ENCODE measurements at places on chromosomes 3 and 15.
A peak's percentile ranks its signal among the peaks of the same experiment; 100 is the strongest.

DNA sequence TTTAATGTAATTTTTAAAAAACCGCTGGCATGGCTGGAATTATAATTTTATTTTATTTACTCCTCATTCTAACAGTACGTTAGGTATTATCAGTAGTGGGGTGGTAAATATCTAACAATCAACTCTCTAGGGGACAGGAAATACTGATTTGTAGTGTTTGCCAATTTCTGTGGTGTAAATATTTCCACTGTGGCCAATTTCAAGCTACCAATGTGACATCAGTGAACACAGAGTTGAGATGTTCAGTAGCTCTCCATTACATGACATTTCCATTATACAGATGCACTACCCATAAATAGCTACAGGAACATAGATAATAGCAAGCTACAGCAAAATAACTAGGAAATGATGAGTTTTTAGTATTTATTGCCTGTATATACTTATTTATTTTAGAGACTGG is 10.0 kb upstream of the ARL8B start:
- DNase-seq = no peak

DNA sequence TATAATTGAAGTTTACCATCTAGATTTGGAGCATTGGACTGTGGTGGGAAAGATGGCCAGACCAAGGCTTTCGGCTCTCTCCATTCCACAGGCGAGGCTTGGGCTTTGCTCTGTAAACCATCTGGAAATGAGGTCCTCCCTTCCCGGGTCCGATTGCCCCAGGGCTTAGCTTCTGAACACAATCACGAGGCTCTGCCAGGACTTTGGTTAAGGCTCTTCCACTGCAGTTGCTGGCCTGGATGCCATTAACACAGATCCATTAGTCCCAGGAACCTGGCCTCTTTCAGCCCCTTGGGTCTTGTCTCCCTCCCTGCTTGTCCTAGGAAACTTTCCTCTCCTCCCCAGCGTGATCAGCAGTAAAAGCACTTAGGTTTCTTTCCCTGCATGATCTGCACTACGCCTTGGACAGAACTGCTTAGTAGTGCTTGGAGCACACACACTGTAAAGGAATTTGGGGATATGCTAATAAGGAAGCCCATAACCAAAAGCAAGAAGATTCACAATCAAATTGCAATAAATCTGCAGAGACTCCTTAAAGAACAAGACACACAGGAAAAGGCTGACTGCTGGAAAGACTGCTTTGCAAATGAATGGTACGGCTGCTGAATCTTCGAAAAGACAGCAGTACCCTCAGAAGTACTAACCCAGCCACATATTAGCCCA is 154.3 kb downstream of the ECT2 start:
- no peak for DNase-seq

DNA sequence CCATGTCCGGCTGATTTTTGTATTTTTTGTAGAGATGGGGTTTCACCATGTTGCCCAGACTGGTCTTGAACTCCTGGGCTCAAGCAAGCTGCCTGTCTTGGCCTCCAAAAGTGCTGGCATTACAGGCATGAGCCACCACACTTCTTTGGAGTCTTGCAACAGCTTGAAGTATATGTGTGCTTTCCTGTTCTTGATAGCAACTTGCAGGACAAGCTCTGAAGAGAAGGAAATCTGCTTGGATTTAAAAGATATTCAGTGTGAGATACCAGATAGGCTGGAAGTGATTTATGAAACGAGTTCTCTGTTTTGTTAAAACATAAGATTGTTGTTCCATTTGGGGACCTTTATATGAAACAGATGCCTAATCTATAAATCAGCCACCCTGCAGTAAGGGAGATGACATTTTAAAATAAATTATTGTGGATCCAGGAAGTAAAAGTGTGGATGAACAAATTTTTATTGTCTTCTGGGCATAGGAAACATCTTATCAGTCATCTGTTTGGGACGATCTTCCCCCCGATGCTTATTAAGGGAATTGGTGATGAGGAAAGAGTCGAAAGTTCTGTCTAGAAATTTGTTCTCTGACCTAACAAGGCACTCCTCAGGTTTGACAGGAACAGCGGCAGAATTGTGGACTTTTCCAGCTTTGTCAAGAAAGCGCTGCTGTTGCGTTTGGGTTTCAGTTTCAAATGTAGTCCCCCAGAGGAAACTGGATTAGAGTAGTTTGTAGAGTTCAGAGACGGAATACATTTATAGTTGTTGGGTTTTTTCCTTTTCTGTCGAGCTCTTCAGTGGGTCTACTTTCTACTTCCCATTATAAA is 53.7 kb upstream of the MAGI1 start:
- no peak for DNase-seq

DNA sequence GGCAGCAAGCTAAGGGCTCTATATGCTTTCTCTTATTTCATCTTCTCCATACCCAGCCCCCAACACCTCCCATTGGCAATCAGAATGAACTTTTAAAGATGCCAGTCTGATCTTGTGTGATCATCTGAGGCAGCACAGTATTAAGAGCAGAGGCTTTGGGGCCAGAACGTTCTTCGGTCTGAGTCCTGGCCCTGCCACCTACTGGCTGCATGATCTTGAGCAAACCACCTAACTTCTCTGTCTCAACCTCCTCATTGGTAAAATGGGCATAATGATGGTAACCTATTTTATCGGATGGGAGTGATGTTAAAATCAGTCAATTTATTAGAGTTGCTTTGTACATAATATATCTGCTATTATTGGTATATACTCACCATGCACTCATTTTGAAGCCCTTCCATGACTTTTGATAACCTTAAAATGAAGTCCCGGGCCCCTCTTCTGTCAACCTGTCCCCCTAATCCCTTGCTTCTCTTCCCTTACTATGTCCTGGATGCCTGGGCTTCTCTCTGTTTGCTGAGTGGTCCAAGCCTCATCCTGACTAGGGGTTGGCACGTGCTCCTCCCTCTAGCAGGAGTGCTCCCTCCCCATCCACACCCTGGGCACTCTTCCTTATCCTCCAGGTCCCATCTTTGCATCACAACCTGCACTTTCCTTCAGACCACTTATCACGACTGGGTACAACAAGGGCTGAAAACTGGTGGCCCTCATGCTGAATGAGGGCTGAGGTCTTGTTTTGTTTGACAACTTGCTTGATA is 6.3 kb downstream of the EFCAB12 start:
- DNase-seq = no peak

DNA sequence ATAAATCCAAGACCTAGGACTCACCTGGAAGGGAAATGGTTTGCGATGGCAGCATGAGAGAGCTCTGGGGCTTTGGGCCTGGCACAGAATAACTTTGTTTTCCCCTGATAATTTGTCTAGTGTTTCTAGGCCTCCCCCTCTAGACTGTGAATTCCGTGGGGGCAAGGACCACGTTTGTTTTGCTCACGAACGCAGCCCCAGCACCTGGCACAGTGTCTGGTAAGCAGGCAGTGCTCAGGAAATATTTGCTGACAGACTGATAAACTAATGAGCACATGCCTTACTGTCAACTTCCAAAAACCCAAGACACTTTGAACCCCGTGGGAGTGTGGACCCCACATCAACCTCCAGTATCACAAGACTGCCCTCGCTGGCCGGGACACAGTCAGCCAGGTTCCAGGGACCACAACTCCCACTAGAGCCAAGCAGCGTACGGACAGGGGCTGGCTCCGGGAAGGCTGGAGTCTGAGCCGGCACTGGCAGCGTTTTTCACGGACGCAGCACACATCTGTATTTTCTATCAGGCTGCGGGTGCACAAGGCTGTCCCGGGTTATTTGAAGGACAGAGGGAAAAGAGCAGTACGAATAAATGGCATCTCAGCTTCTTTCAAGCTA is 146.5 kb downstream of the XXYLT1 start:
- no peak for DNase-seq

DNA sequence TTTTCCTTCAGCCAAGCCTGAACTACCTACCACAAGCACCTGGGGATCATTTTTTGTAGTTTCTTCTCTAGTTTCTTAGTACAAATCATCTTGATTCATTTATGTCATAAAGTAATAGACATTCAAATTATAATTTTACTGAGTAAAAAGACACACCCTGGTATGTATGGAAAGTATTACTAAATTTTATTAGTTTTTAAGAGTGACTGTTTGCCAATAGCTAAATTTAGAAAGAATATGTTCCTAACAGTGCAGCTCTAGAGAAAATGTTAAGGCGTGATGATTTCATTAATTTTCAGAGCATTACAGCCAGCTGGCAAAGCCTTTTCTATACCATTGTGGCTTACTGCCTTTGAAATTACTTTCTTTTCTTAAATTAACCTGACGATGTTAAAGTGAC is 612.0 kb upstream of the KCNMB2 start:
- DNase-seq = no peak

- DNase-seq = no peak
Observed at GRCh38 chr15:78651007-78651406, 10.0 kb upstream of the CHRNB4 start.

DNA sequence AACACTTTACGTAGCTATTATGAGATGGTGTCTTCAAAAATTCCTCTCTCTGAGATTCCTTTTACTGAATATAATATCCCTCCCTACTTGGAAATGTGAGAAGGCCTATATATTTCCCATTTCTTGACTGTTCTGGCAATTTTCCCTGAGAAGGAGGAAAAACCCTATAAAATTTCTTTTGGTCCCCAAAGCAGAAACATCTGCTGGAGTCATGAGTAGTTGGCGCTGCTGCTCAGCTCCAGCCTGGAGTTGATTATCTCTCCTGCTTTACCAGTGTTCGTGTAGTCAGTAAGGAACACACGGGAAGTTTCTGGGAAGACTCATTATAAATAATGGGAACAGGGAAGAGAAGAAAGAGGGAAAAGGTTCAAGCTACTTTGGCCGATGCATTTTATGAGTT is 680.1 kb downstream of the EPHA3 start:
- DNase-seq = no peak

DNA sequence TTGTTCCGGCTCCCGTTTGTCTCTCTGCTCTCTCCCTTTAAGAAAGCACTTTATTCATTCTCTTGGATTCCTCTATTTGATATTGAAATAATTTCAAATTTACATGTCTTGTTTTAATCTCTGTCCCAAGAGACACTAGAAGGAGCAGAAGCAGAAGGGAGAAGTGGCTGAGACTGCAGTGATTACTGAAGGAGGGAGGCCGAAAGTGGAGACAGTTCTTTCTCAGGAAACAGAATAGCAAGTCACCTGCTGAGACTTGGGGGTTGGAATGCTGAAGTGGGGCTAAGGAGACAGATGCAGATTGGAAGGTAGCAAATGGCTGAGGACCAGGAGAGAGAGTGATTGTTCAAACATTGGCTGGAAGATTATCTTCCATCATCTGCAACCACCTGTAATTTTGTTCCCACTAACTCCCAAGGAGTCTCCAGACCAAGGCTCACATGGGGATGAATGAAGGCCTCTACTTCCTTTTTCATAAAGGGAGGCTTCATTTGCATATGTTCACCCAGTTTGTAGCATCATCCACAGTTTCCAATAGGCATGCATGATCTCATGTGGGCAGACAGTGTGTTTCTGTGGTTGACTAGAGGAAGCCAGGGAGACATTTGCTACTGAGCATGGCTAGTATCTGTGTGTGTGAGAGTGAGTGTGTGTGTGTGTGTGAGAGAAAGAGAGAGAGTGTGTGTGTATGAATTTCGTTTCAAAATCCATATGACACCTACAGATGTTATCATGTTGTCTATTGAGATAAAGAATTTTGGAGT is 24.0 kb downstream of the LTF start:
- DNase-seq = no peak

DNA sequence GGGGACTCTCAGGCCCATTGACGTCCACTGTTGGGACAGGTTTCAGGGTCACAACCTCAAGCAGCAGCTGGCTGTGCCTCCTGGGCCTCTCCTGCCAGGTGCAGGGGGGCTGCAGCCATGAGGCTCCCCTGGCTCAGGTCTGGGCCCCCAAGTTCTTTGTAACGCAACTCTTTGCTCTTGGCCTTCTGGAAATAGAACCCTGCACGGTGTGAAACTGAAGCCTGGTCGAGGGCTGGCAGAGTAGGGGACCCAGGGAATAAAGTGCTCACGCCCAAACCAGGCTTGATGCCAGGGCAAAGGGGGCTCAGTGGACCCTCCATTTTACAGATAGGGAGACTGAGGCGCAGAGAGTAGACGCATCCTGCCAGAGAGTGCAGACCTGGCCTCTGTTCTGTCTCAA is 771 bp downstream of the CALML4 start:
- DNase-seq = no peak

- DNase-seq = peak; percentile 44
Observed at GRCh38 chr3:49092938-49093852, 676 bp downstream of the QRICH1 start.

- DNase-seq = no peak
Observed at GRCh38 chr15:98807262-98807661, 158.9 kb downstream of the IGF1R start.

DNA sequence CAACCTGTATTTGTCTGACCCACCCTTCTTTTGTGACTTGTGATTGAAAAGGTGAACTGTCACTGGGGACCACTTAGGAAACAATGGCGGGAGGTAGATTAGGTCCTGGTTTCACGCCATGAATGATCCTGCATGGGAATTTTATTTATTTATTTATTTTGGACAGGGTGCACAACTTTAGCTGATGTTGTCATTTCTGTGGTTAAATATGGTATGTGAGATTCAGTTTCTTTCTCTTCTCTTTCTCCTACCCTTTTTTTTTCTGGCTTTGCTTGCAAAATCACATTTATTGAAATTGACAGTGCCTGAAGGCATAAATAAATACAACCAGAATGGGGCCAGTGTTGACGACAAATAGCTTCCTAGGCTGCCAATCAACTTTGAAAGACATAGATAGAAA is 18.0 kb upstream of the HTR3E start:
- DNase-seq = no peak

- DNase-seq = no peak
Observed at GRCh38 chr15:60824196-60824595, 345.3 kb upstream of the ICE2 start.

DNA sequence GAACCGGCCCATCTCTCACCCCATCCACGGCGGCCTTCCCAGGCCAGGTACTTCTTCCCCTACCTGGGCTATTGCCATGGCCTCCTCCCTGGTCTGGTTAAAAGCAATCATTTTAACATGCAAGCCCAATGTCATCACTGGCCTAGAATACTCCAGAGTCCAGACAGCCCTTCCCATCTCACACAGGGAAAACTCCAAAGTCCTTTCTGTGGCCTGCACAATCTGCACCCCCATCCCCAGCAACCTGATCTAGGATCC is 45.8 kb upstream of the SLCO2A1 start:
- DNase-seq = no peak

- no peak for DNase-seq
Observed at GRCh38 chr15:69032031-69032430, 17.5 kb downstream of the NOX5 start.

DNA sequence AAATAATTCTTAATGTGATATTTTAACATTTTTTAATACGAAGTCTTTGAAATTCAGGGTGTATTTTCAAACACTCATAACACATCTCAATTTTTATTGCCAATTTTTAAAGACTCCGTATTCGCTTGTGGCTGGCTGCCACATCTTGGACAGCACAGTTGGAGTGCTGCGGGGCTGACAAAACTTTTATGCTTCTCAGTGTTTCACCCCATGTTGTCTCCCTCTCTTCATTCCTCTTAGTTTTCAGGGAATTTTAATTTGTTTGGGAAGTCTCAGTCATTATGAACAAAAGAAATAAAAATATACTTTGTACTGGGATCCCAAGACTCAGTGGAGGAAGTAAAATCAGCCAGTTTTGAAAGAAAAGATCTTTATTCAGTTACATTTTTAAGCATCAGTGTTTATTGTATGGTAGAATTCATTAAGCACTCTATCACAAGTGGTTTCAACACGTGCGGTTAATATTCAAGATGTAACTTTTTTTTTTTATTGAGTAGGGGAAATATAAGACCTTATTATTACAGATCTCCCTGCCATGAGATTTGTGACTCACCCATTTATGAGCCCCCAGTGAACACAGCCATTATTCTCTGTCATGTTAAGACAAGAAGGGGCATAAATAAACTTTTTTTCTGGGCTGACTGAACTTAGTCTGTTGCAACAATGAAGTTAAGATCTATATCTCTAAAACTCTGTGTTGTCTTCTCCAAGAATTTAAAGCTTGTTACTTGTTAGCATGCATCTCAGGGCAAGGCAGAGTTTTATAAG is 26.8 kb downstream of the KAT2B start:
- DNase-seq = no peak

Measured in NCI-H1436 (cell line).